ENCODE measurements at places on chromosomes 3 and 15.
A peak's percentile ranks its signal among the peaks of the same experiment; 100 is the strongest.

DNA sequence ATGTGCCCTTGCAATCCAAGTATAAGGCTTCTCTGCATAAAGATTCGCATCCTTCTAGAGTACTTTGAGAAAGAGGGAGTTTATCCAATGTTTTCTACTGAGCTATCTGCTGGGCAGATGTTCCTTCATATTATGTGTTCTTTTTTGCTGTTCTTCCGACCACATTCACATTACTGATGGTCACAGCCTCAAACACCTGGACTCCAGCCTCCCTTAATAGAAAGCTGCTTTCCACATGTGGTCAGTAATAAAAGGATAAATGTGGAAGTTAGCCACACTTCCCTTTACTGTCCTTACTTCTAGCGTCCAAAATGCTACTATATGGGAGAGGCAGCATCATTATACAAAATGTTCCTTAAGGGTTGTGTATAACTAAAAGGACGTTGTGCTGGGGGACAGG lies 116.9 kb downstream of the CD47 start:
- DNase-seq = no peak

- DNase-seq = no peak
Measured at GRCh38 chr3:73046195-73046594, 15.3 kb upstream of the EBLN2 start.

- DNase-seq = peak; percentile 86
Measured at GRCh38 chr15:69058830-69059556, 44.5 kb downstream of the NOX5 start.

DNA sequence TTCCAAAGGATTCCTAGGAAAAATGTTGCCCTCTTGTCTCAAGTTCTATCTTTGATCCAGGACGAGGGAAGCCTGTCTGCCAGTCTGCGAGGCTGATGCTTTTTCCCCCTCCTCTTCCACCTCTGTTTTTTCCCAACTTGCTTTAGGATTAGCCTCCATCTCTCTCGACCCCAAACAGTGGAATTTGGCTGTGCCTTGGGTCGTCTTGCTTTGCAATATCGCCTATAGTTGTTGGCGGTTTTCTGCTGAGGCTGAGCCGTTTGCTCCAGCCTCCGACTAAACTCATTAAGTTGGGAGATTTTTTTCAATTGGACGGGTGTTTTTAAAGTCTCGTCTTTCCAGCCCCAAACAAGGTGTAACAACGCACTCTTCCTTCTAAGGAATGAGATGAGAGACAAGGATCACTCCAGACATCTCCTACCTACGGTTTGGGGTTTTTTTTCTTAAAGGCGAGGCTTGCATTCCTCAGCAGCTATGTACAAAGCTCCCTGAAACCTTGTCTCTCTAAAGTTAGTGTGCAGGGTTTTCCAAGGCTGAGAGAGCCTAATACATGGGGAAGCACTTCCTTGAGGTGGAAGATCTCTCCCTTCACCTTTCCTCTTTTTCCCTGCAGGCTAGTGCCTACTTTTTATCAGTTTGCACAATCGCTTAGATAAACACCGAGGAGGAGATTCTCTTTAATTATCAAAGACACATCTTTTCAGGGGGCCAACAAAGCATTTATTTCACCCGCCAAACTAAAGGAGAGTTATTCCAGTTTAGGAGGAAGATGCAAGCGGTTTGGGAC lies 4.8 kb upstream of the NR2F2 start:
- DNase-seq = peak; percentile 51

Measured in renal cortex interstitium (tissue), 15 donors.